Ovary (tissue), 10 donors: ENCODE measurements at places on chromosomes 1 and 21. TPM values are rescaled to one million over a fixed set of nuclear protein-coding genes. Genes with fewer than 3 reads are reported as not detected.
A peak's percentile ranks its signal among the peaks of the same experiment; 100 is the strongest.

DNA sequence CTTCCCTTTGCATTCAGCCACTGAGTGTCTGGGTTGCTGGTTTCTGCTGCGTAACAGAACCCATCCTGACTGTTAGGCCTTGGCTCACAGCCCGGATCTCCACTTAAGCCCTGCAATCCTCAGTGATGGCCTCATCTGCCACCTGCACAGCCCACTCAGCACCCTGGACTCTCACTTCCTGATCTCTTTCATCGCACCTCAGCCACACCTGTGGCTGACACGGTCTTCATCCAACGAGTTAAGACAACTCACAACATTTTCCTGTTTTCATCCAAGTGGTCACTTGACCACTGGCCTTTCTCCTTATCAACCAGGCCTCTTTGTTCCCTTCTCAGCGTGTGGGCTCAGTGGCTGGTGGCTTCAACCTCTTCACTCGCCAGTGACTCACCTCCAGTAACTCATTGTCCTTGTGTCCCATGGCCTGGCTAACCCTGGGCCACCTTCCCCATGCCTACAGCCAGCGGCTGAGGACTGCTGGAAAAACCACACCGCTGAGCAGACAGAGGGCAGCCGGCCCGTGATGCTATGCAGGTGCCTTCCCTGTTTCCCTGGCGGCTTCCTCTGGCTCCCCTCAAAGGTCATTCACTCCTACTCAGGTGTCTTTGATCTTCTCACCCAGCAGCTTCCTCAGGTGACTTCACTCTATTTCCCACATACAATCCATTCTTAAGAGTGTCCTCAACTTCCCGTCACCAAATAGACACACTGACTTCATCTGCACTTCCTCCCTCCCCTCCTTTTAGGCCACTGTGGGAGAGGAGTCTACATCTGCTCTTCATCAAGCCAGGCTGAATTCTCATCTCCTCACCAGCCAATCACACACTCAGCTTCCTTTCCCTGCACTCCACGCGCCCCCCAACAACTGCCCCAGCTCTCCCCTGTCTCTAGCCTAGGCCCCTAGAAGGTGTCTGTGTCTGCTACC, 19.9 kb upstream of the EDN2 start:
- no peak overlapping the region for H3K27ac ChIP-seq
- H3K4me1 ChIP-seq, result no peaks in the 10 kb centered on the region
- no peaks in the 10 kb centered on the region for H3K27me3 ChIP-seq
- DNase-seq, result no peak

DNA sequence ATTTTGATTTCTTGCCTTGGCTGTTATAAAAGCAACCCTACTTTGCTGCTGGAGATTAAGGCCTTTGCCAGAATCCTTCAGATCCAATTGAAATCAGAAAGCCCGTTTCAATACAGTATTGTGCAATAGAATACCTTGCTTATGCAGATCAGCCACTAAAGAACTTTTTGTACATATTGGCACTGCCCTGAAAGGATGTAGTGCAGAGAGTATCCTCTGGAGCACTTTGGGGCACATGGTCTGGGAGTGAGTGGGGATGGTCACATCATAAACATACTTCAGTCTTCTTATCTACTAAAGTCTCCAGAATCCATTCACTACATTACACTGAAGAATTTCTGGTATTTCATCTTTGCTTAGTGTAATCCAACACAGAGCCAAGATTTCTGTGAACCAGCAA, 189.0 kb downstream of the CENPF start:
- H3K36me3 ChIP-seq, result no peaks in the 10 kb centered on the region
- H3K4me1 ChIP-seq, result no peaks in the 10 kb centered on the region
- DNase-seq, result no peak

Gene IFNLR1
- 0.40 TPM for polyA plus RNA-seq

DNA sequence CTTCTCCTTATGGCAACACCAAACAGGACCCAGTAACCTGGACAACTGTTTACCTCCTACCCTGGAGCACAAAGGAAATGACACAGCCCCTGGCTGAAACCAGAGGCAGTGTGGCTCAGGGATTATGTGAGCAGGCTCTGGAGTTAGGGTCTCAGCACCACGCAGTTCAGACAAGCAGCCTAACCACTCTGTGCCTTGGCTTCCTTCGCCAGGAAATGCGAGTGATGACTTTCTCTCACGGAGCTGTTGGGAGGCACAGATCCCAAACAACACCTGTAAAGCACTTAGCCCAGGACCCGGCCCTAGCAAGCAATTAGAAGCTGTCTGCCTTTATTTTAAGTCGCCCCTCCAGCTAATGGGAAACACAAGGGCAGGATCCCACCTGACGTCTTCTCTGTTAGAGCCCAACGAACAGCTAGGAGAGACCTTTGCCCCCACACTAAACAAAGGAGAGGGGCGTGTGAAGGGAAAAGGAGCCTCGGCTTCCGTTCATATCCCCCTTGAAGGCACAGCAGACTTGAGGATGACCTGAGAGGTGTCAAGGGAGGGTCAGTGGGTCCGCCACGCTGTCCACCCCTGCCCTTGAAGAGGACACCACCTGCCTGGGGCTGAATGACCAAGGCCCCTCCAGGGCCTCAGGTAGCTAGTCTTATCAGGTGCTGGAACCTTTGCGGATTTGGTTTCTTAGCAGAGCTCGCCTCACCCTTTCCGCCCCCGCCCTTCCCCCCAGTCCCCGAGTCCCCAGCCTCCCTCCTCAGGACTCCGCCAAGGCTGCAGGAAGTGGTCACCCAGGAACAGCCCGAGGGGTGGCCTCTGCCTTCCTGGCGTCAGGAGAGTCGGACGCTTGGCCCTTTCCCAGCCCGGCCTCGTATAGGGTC, 860 bp downstream of the TMEM63A start:
- no peaks in the 10 kb centered on the region for H3K27me3 ChIP-seq
- DNase-seq, result peak; percentile 74
- no peaks in the 10 kb centered on the region for H3K36me3 ChIP-seq
- H3K27ac ChIP-seq, result peak overlapping the region; percentile 85
- peak overlapping the region; percentile 95 for H3K4me3 ChIP-seq
- H3K4me1 ChIP-seq, result peaks cover 15% of the 10 kb centered on the region

- H3K4me3 ChIP-seq, result no peak overlapping the region
- no peaks in the 10 kb centered on the region for H3K27me3 ChIP-seq
- no peak for DNase-seq
- H3K36me3 ChIP-seq, result no peaks in the 10 kb centered on the region
Observed at GRCh38 chr1:32983020-32983419, 18.4 kb upstream of the RNF19B start.

Gene PPP1R15B
- polyA plus RNA-seq, result 19.4 TPM

DNA sequence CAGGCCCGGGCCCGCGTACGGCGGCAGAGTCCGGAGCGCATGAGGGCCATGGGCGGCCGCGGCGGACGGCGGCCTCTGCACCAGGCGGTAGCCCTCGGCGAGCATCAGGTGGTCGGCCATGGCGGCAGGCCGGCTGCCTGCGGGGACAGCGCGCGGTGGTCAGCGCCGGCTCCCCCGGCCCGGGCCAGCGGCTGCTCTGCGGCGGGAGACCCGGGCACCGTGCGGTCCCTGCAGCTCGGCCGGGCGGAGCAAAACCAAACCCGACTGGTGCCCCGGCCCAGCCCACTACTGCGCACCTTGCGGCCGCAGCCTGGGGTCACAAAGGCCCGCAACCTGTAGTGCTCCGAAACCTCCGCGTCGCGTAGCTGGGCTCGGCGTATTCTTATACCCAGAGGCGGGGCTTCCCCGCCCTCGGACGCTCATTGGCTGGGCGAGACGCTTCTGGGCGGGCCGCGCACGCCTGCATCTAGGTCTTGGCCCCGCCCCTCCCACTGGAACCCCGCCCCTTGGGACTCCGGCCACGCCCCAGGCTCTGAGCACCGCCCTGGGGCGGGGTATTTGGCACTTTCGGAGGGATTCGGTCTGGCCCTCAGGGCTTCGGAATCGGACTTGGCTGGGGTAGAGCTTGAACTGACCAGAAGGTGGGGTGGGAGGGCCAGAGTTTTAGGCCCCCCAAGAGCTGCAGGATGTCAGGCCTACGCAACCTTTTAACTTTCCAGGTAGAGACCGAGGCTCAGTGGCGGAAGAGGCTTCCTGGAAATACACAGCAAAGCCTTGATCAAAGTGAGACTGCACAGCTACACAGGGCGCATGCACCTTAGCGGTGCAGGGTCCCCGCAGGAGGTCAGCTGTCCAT, at the start of gene CITED4:
TSS of gene CITED4 (minus strand) at position 356 of the 856 bp plus-strand sequence. CDS start at position 120, 236 bp downstream.
- no peaks in the 10 kb centered on the region for H3K27me3 ChIP-seq
- no peaks in the 10 kb centered on the region for H3K36me3 ChIP-seq
- DNase-seq, result peak; percentile 99
- peaks cover 7% of the 10 kb centered on the region for H3K4me1 ChIP-seq
- peak within 1 kb of the TSS; percentile 94 for H3K27ac ChIP-seq
